ENCODE measurements at places on chromosomes 7 and 10.
A peak's percentile ranks its signal among the peaks of the same experiment; 100 is the strongest.

- no peak for DNase-seq
Observed at GRCh38 chr7:123727071-123727837, 21.5 kb downstream of the WASL start.

GRCh38 chr7:6106140-6106904 lies 75.1 kb downstream of the ANKRD61 start:
- no peak for DNase-seq

GRCh38 chr10:51804866-51805265 lies 105.5 kb upstream of the CSTF2T start:
- DNase-seq, result no peak

GRCh38 chr10:50618624-50619023 lies 5.1 kb downstream of the SGMS1 start:
- DNase-seq, result no peak

DNA sequence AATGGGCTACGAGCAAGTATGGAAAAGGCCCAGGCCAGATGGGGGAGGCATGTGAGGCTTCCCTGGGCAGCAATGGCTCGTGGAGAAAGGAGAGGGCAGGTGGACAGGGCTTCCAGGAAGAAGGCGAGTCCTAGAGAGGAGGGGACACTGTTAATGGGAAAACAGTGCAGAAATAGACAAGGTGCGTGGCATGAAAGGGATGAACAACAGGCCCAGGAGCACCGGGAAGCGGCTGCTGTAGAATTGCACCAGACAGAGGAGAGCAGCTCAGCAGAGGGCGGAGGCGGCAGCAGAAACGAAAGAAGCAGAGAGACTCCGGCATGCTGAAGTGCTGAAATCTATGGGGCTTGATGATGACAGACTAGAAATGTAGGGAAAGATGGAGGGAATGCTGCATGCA lies 102.1 kb downstream of the PIP4K2A start:
- DNase-seq, result no peak

DNA sequence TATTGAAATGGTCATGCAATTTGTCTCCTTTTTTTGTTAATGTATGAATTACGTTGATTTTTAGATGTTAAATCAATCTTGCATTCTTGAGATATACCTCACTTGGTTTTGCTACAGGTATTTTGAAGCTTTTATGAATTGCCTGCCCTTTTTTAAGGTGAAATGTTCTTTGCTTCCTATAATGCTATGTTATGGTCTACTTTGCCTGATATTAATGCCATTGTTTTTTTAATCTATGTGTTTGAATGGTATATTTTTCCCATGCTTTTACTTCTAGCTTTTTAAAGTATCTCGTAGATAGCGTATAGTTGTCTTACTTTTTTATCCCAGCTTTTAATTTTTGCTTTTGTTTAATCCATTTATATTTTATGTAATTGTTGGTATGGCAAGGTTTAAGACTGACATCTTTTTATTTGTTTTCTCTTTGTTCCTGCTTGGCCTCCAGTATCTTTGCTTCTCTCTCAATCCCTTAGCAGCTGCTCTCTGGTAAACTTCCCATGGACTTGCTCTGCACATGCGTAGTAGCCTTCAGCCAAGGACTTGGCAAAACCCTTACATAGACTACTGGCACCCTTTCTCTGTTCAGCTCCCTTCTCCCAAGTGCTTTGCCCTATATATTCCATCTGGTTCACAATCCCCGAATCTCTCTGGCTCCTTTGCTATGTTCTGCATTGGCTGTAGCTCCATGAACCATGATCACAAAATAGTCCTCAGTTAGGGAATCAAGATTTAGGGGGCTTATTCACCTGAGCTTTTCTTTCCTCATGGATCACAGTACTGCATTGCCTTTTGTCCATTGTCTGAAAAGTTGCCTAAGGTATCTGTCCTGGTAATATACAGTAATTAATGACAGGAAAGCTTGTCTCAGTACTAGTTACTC lies 8.4 kb downstream of the TRIM24 start:
- no peak for DNase-seq

DNA sequence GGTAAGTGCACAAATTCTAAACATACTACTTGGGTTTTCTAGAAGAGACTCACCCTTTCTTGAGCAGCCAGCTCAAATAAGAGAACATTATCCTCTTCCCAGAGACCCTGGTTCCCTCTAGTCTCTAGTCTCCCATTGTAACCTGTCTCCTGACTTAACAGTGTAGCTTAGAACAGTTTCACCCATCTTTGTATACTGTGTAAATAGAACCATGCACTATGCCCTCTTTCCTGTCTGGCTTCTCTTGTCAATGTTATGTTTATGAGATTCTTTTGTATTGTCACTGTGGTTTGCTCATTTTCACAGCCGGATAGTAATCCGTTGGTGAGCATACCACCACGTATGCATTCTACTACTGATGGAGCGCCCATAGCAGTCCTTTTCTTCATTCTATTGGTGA lies 227.4 kb upstream of the PLPP4 start:
- DNase-seq, result no peak

DNA sequence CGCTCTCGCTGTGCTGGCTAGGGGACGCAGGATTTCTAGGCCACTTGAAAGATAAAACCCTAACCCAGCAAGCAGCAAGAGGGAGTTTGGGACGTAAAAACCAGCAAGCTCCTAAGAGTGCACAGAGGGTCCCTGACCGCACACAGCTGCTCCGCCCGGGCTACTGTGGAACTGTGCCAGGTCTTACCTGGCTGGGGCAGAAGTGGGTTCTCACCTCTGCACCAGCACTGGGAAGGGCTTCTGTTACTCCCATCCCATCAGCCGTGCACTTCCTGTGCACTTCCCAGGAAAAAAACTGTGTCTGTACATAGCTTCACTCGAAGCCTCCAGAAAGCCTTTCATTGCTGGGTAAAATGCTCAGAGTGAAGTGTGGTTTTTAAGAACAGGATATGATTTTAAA lies 45.9 kb upstream of the PTF1A start:
- DNase-seq, result no peak

- no peak for DNase-seq
Observed at GRCh38 chr7:142168746-142169145, 57.2 kb downstream of the MGAM2 start.

- DNase-seq, result no peak
Observed at GRCh38 chr10:35684586-35684985, 42.5 kb upstream of the FZD8 start.

DNA sequence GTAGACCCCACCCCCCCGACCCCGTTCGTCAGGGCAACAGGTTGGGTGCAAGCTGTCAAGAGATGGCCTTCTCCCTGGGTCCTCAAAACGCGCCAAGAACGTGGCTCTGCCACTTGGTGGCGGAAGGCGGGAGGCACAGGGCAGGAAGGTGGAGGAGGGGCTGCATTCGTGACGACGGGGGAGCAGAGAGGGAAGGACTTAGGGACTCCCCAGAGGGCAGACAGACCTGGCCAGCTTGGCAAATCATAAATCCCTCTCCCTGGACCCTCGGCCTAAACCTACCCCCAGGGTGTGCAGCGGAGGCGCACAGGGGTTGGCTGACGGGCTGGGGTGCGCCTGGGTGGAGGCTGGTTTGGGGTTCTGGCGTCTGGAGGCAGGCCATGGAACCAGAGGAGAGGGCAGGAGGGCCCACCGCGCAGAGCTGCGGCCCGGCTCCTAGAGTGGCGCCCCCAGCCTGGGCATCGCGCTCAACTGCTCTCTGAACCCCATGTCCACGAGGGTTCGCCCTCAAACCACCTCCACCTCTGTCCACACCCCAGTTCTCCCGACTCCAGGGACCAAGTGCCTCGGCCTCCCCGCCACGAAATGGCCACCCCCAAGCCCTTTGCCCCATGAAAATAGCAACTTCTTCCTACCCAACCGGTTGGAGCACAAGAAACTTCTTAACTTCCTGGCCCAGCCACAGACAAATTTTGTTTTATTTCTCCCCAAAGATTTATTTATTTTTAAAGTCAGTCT lies 10.8 kb upstream of the GATA3 start:
- DNase-seq, result no peak

- no peak for DNase-seq
Observed at GRCh38 chr10:37344413-37344812, 219.0 kb downstream of the ANKRD30A start.

- no peak for DNase-seq
Observed at GRCh38 chr10:20415684-20416083, 481.4 kb downstream of the NEBL start.

GRCh38 chr10:43953672-43954071 lies 305.0 kb upstream of the ZNF32 start:
- no peak for DNase-seq

GRCh38 chr7:74083928-74084721 lies 521 bp downstream of the LIMK1 start:
- peak; percentile 52 for DNase-seq

DNA sequence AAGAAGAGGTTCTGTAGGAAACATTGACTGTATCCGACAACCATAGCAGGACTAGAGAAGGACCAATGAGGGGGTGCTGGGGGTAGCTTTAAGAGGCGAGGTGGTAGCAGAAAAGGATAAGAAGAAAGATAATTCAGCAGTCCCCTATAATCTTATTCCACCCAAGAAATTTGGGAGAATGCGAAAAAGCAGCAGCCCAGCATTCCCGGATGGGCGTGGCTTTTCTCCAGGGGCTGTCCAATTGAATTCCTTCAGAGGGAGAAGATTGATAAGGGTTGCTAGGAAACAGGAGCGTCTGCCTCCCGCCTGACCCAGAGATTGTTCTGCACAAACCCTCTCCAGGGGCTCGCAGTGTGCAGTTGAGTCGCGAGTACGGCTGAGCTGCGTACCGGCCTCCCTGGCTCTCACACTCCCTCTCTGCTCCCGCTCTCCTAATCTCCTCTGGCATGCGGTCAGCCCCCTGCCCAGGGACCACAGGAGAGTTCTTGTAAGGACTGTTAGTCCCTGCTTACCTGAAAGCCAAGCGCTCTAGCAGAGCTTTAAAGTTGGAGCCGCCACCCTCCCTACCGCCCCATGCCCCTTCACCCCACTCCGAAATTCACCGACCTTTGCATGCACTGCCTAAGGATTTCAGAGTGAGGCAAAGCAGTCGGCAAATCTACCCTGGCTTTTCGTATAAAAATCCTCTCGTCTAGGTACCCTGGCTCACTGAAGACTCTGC lies at the start of gene GRM3:
GRM3 (plus strand) TSS at position 349 of the 721 bp plus-strand sequence. CDS start 121,237 bp downstream, outside the sequence.
- DNase-seq, result no peak

DNA sequence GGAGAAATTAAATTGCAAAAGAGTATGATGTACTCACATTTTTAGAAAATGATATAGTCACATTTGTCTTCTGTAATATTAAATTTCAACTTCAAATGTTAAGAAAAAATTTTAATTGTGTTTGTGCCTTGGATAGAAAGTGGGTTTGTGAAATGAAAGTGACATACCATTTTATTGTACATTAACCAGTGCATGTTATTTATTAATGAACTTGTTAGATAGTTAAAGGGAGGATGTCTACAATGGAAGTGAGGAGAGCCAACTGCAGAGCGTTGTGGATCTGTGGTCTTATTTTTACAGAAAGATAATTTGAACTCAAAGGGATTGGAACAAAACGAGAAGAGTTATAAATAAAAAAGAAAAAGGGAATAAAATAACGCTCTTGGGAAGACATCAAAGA lies 291.7 kb downstream of the ARL4A start:
- no peak for DNase-seq

GRCh38 chr7:87498893-87499292 lies 23.4 kb upstream of the ABCB4 start:
- DNase-seq, result no peak

DNA sequence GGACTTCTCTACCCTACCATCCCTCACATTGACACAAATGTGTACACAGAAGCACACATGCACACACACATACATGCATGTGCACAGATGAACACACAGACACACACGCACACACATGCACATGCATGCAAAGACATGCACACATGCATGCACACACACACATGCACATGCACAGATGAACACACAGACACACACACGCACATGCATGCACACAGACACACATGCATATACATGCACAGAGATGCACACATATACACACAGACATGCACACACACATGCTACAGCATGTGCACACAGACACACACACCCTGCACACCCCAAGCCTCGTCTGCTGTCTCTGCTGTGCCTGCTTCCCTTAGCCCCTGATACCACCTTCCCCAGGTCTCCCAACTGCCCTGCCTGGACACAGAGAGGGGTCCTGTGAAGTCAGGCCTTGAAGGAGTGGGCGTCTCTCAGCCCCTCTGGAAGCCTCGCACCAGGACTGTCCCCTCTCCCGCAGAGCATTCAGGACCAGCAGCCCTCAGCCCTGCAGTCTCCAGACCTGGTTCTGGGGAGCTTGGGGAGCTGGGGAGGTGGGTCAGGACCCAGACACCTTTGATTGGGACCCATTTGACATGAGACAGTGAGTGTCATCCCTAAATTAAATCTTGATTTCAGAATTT lies 181.8 kb downstream of the DNAJB6 start:
- DNase-seq, result no peak

GRCh38 chr10:88990384-88991160 lies at the start of gene FAS:
Gene FAS, plus strand, starts transcription at chr10:88990798. Its CDS starts 79 bp downstream, at chr10:88990877.
- DNase-seq, result no peak

DNA sequence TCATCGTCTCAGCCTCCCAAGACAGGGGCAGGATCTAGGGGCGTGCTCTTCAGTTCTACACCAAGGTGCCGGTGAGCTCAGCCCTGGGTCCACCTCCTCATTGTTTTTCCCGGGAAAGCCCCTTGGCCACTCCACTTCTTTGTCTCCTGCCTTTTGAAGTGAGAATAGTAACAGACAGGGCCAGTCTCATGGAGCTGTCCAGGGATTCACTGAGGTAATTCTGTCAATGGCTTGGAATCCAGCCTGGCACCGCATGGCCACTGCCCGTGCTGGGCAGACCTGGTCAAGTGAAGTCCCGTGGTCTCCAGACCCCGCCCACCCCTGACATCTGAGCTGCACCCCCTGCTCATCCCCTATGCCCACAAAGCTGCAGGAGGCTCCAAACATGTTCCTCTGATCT lies 138.9 kb downstream of the TNS3 start:
- DNase-seq, result no peak

DNA sequence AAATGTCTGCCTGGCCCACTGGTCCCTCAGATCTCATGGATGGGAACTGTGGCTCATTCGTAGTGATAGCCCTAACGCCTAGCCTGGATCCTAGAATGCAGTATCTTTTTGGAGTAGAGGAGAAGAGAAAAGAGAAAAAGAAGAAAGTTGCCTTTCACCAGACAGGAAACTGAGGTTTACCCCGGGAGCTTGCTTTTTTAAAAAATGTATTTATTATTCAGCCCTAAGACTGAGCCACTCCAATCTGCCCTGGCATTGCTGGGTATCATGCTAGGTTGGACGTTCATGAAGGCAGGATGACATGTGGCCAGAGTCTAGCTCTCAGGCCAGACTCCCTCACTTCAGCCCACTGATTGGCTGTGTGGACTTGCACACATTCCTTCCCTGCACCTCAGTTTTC lies 21.5 kb upstream of the C10orf105 start:
- no peak for DNase-seq

DNA sequence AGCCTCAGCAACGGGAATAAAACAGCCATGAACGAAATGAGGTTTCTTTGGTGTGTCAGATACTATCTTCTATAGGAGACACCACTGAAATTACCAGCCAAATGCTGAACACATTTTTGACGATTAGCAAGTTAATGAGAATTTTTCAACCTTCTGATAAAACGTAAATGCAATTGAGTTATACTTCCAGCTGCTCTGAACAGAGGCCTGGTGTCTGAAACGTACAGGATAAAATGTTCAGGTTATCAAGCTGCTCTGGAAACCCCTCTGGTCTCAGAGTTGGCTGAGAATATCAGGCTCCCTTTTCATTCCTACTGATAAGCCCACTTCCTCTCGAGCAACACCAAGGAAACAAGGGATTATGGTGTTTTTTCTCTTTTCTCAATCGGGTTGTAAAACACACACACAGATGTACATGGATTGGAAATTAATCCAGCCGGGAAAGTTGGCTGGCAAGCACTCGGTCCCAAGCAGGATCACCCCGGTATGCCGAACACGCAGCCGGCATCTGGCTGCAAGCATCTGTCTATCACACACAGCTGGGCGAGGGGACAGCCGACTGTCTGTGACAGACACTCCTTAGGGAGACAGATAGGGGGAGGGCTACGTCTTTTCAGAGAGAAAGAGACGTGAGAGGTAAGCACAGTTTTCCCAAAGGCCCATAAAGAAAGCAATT lies 171.8 kb downstream of the PRKAG2 start:
- no peak for DNase-seq

Measured in SHP77 treated with DMSO at 0.1 percent for 48 hours (cell line).